Naive thymus-derived CD8-positive, alpha-beta T cell (primary cell): ENCODE measurements at places on chromosomes 5 and 9. TPM values are rescaled to one million over a fixed set of nuclear protein-coding genes. Genes with fewer than 3 reads are reported as not detected.
A peak's percentile ranks its signal among the peaks of the same experiment; 100 is the strongest.

SLC1A3 gene
- not detected for total RNA-seq

IL13 gene
- 0.31 TPM for total RNA-seq

SMIM33 gene
- total RNA-seq, result not detected

ISL1 gene
- not detected for total RNA-seq

NELFB gene
- total RNA-seq, result 42.4 TPM

KIF12 gene
- not detected for total RNA-seq

CER1 gene
- not detected for total RNA-seq

SMARCA2 gene
- 238 TPM for total RNA-seq

- no peaks in the 10 kb centered on the region for H3K4me1 ChIP-seq
- no peak for DNase-seq
- no peak overlapping the region for H3K4me3 ChIP-seq
- no peaks in the 10 kb centered on the region for H3K27me3 ChIP-seq
- H3K27ac ChIP-seq, result no peak overlapping the region
- peaks cover 48% of the 10 kb centered on the region for H3K36me3 ChIP-seq
Measured at GRCh38 chr9:105636331-105636730, 25.9 kb upstream of the TAL2 start.

DNA sequence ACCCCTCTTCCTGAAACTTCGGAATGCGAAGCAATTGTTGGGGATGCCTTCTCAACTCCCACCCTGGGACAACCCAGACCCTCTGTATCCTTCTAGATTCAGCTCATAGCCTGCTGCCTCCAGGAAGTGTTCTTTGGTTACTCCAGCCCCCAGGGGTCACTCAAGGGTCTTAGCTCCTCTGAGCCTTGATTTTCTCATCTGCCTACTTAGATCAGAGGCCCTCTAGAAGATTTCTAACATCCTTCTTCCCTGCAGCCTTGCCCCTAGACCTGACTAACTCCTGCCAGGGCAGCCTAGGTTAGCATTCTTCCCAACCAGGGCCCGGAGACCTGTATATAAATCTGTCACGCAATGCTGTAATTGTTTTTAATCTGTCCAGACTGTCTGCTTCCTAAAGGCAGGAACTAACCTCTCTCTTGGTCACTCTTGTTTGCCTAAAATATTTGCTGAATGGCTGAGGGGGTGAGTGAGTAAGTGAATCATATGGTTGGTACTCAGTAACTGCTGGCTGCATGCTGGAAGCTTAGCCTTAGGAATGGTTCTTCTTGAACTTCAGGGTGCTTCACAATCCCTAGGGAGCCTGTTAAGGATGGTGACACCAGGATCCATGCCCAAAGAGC lies 8.2 kb downstream of the GALNT10 start:
- H3K27ac ChIP-seq, result peak overlapping the region; percentile 85
- DNase-seq, result no peak
- peaks cover 83% of the 10 kb centered on the region for H3K4me1 ChIP-seq
- no peaks in the 10 kb centered on the region for H3K36me3 ChIP-seq
- no peaks in the 10 kb centered on the region for H3K27me3 ChIP-seq
- peak overlapping the region; percentile 80 for H3K4me3 ChIP-seq

GRCh38 chr9:115207003-115207836 lies 89.3 kb upstream of the TNC start:
- no peaks in the 10 kb centered on the region for H3K36me3 ChIP-seq
- H3K27me3 ChIP-seq, result peaks cover 36% of the 10 kb centered on the region
- DNase-seq, result no peak
- H3K4me1 ChIP-seq, result no peaks in the 10 kb centered on the region
- no peak overlapping the region for H3K4me3 ChIP-seq
- no peak overlapping the region for H3K27ac ChIP-seq

- no peak for DNase-seq
- peaks cover 44% of the 10 kb centered on the region for H3K4me1 ChIP-seq
- H3K27ac ChIP-seq, result peak overlapping the region; percentile 79
- peak overlapping the region; percentile 30 for H3K4me3 ChIP-seq
- no peaks in the 10 kb centered on the region for H3K27me3 ChIP-seq
- H3K36me3 ChIP-seq, result peaks cover 3% of the 10 kb centered on the region
Measured at GRCh38 chr9:131590449-131590848, 45.1 kb downstream of the PRRT1B start.

DNA sequence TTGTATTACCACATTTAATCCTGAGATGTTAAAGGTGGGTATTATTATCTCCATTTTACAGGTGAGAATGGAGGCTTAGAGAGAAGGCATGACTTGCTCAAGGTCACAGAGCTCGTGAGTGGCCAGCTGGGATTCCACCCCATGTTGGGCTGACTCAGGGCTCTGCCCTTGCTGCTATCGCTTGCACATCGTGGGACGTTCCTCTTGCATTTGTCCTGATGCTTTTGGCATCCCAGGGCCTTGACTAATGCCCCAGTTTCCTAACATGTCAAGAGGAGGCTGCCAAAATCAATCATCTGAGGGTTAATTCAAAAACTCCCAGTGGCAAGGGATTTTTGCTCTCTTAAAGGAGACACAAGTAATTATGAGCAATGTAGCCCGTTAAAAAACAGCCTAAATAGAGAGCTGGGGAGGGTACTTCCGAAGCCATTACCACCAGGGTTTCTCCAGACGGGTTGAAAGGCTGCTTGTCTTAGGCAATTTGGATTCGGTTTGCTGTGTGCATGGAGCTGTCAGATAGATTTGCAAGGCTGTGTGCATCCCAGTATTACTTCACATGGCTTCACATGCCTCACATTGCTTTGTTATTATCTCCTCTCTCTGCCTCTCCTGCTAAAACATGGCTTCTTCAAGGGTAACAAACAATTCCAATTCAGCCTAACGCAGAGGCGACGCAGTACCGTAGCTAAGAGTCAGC lies 347.4 kb downstream of the DRD1 start:
- H3K4me1 ChIP-seq, result no peaks in the 10 kb centered on the region
- no peak overlapping the region for H3K4me3 ChIP-seq
- H3K27ac ChIP-seq, result no peak overlapping the region
- H3K27me3 ChIP-seq, result peaks cover 28% of the 10 kb centered on the region
- DNase-seq, result no peak

DNA sequence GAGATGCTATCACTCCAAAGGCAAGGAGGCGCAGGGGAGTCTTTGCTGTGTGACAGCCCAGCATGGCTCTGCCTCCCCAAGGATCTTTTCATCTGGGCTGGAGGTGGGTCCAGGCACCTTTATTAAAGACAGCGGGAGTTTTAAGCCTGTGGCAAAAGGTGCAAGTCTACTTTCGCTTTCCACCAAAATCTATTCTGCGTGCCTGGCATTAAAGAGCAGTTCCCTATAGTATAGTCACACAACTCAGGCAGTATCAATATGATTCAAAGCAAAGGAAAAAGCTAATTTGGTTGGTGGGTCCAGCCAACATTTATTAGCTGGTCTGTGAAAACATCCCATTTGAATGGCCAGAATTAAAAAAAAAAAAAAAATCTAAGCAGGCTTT lies 398.7 kb downstream of the EBF1 start:
- no peak for DNase-seq
- no peaks in the 10 kb centered on the region for H3K36me3 ChIP-seq
- no peaks in the 10 kb centered on the region for H3K27me3 ChIP-seq
- no peak overlapping the region for H3K27ac ChIP-seq
- no peak overlapping the region for H3K4me3 ChIP-seq

- H3K27me3 ChIP-seq, result no peaks in the 10 kb centered on the region
- no peaks in the 10 kb centered on the region for H3K36me3 ChIP-seq
- DNase-seq, result no peak
- peaks cover 14% of the 10 kb centered on the region for H3K4me1 ChIP-seq
- H3K4me3 ChIP-seq, result no peak overlapping the region
Measured at GRCh38 chr5:80282054-80282453, 26.2 kb upstream of the SERINC5 start.

DNA sequence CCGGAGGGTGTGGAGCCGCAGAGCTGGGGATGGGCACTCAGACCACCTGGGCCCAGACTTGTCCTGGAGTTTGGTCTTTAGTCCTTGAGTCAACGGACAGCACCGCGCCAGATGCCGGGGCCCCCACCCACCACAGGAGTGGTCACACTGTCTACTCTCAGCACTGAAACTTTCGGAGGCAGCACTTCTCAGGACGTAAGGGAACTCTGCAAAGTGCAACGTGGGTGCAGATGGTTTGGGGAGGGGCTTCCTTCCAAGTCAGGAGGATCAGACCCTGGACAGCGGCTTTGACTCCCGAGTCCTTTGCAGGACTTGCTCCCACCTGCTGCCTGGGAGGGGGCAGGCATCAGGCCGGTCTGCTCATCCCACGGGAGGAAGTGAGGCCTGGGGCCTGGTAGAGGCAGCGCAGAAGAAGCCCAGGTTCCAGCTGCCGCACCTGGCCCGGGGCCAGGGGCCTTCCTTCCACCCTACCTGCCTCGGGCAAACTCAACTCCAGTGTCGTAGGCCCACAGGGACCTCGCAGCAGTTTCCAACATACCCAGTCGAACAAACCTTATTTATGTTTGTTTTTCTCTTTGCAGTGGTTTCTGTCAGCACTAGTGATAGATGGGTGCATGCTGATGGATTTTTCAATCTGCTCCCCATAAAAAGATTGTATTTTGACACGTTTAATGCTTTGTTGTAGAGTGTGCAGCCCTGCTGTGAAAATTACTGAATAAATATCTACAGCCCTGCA lies 149.8 kb upstream of the PPP1R26 start:
- H3K4me3 ChIP-seq, result no peak overlapping the region
- H3K27me3 ChIP-seq, result peaks cover 16% of the 10 kb centered on the region
- H3K4me1 ChIP-seq, result no peaks in the 10 kb centered on the region
- H3K27ac ChIP-seq, result no peak overlapping the region
- no peak for DNase-seq

- no peak overlapping the region for H3K27ac ChIP-seq
- no peak overlapping the region for H3K4me3 ChIP-seq
- H3K27me3 ChIP-seq, result no peaks in the 10 kb centered on the region
- H3K4me1 ChIP-seq, result peaks cover 24% of the 10 kb centered on the region
- no peaks in the 10 kb centered on the region for H3K36me3 ChIP-seq
- no peak for DNase-seq
Measured at GRCh38 chr9:133377721-133378216, 1.6 kb downstream of the STKLD1 start.

GRCh38 chr9:116629634-116630033 lies 57.5 kb upstream of the TRIM32 start:
- H3K27me3 ChIP-seq, result no peaks in the 10 kb centered on the region
- no peaks in the 10 kb centered on the region for H3K4me1 ChIP-seq
- no peak overlapping the region for H3K4me3 ChIP-seq
- H3K27ac ChIP-seq, result no peak overlapping the region

DNA sequence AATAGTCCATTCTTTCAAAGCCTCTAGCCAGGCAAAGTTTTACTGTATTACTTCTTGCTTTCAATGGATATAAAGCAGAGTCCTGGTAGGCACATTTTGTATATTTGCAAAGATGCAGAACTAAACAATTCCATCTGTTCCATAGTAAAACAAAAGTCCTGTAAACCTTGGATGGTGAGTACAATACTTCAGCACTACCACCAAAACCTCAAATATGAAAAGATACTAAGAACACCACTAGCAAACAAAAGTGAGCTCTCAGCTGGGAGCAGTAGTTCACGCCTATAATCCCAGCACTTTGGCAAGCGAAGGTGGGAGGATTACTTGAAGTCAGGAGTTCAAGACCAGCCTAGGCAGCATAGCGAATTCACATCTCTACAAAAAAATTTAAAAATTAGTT lies 195.0 kb downstream of the MSX2 start:
- no peak overlapping the region for H3K27ac ChIP-seq
- H3K4me1 ChIP-seq, result no peaks in the 10 kb centered on the region
- no peaks in the 10 kb centered on the region for H3K36me3 ChIP-seq
- no peak for DNase-seq
- H3K27me3 ChIP-seq, result peaks cover 35% of the 10 kb centered on the region

GRCh38 chr9:16625161-16625631 lies 245.3 kb downstream of the BNC2 start:
- no peak overlapping the region for H3K27ac ChIP-seq
- H3K36me3 ChIP-seq, result no peaks in the 10 kb centered on the region
- H3K4me1 ChIP-seq, result no peaks in the 10 kb centered on the region

DNA sequence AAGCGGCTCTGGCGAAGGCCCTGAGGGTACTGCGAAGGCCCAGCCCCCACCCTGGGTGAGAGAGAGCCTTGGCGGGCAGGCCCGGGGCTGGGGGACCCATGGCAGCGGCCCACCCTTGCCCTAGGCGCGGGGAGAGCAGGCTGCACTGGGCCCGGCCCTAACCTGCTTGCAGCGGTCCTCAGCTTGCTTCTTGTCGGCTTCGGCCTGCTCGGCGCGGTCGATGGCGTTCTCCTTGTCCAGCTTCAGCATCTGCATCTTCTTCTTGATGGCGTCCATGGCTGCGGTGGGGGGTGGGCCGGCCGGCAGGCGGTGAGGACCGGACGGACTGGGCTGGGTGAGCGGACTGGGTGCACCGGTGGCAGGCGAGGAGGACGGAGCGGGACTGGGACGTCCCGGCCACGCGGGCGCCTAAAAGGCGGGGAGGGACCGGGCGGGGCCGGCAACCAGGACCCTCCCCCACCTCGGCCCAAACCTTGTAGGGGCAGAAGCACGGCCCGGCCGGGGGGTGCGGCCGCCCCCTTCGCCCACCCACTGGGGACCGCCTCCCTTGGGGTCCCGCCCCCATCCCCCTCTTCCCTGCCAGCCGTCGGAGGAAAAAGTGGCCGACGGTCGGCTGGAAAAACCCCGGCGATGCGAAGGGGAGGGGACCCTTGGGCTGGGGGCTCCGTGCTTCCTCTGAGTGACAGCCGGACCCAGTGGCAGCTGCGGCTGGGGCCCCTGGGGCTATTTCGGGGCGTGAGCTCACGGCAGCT lies at the start of gene TPM2:
Gene TPM2, minus strand, starts transcription at position 384 of the 752 bp plus-strand sequence. Its CDS starts 108 bp downstream, at position 276.
- peak within 1 kb of the TSS; percentile 86 for H3K4me3 ChIP-seq
- peak within 1 kb of the TSS; percentile 78 for H3K27ac ChIP-seq
- no peaks in the 10 kb centered on the region for H3K36me3 ChIP-seq
- peaks cover 11% of the 10 kb centered on the region for H3K4me1 ChIP-seq

DNA sequence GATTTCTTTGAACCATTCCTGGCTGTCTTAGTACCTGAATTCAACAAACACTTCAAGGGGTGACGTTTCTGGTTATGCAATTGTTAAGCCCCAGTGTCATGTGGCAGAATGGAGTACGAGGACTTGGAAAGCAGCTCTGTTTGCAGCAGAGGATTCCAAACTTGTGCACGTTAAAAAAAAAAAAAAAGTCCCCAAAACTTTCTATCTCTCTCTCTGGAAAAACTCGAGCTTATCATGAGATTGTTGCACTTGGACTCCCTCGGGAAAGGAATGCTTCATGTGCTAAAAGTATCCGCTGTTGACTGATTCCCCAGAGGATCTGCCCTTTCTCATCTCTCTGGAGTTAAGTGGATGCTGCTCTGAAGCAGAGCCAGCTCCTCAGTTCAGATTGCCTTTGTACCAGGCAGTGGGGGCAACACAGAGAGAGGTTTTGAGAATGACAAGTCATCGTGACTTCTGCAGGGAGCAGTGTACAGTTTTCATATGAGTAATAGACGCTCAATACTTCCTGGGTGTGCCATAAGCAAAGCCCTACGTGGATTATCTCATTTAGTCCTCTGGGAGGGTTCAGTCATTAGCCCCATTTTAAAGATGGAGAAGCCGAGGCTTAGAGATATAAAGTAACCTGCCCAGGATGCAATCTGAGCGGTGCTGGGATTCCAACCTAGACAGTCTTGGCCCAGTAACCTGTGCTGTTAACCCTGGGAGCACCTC lies 28.1 kb downstream of the TMOD1 start:
- H3K4me3 ChIP-seq, result no peak overlapping the region
- no peak for DNase-seq
- H3K27ac ChIP-seq, result no peak overlapping the region
- H3K4me1 ChIP-seq, result no peaks in the 10 kb centered on the region

GRCh38 chr5:168159425-168159824 lies 132.0 kb upstream of the WWC1 start:
- no peaks in the 10 kb centered on the region for H3K36me3 ChIP-seq
- no peak overlapping the region for H3K4me3 ChIP-seq
- no peak for DNase-seq
- H3K27me3 ChIP-seq, result peaks cover 2% of the 10 kb centered on the region
- H3K27ac ChIP-seq, result no peak overlapping the region

- H3K4me1 ChIP-seq, result no peaks in the 10 kb centered on the region
- peaks cover 12% of the 10 kb centered on the region for H3K27me3 ChIP-seq
- H3K36me3 ChIP-seq, result no peaks in the 10 kb centered on the region
- no peak overlapping the region for H3K4me3 ChIP-seq
Measured at GRCh38 chr5:112189391-112189790, 229.7 kb downstream of the EPB41L4A start.
